ENCODE measurements at places on chromosomes 3 and 15. TPM values are rescaled to one million over a fixed set of nuclear protein-coding genes. Genes with fewer than 3 reads are reported as not detected.

The ACSBG1 gene
- not detected for total RNA-seq

The CSPG4 gene
- 85.0 TPM for total RNA-seq

The IFT57 gene
- total RNA-seq, result 64.1 TPM

- no peak for DNase-seq
Measured at GRCh38 chr3:153970741-153971347, 150.3 kb upstream of the ARHGEF26 start.

GRCh38 chr15:33309602-33310276 lies 1.0 kb upstream of the RYR3 start:
- no peak for DNase-seq

DNA sequence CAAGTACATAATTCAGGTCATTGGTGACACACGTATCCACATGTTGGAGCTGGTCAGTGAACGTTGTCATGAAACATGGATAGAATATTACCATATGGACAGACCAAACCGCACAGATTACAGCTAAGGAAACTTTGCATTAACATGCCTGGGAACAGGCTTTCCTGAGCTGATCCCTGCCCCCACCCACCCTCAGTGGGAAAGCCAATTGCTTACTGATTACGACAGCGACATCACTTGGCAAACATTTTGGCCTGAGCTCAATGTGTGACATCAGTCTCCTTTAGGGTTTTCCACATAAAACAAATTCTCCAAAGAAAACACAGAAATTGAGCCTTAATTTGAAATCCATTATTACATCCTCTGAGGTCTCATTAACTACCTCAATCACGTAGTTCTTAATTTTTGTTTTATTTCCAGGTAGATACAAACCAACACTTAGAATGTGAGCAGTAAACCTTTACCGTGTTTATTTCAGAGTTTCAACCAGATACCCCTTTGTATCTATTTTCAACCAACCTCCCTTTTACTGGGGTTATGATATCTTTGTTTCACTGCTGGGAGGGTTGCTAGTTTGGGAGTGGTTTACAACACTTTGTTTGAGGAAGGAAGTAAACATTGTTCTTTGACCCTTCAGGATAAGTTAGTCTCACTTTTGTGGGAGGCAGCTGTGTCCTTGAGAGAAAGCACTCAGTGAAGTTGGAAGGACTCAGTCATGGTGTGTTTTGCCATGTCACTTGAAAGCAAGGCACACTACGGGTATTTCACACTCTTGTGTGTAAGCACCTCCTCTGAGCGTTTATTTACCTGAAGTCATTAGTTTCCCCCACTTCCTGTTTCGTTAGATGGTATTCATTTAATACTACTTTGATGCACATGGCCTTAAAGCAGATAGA lies 103.1 kb downstream of the CMSS1 start:
- DNase-seq, result no peak

DNA sequence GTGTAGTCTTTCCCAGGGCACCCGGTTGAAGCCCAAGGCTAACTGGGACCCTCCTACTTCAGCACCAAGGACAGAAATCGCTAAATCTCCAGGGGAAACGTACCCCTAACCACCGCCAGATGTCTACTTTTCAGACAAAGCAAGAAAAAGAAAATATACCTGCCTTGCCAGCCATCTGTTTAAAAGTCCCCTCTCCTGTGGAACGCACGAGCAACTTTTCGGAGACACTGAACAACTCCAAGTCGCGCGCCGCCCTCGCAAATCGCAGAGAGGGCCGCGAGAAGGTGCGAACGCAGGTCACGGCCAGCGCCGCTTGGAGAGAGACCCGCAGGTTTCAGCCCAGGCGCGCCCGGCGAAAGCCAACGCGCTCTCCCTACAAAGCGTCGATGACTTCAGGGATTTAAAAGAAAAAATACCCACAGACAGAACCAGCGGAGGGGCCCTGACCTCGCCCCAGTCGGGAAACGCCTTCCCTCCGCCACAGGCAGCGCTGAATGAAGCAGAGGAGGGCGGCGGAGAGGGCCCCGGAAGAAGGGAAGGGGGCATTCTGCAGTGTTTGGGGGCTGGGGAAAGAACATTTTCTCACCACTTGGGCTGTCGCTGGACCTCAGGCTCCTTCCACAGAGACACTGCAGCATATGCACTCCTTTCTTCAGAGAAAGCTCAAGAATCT lies 213.1 kb downstream of the FGF12 start:
- no peak for DNase-seq

Measured in HFFc6 (cell line).